ENCODE measurements at places on chromosomes 2 and 18.

GRCh38 chr2:88053934-88054781 lies 1.4 kb downstream of the KRCC1 start:
- DNase-seq: peak; percentile 50

DNA sequence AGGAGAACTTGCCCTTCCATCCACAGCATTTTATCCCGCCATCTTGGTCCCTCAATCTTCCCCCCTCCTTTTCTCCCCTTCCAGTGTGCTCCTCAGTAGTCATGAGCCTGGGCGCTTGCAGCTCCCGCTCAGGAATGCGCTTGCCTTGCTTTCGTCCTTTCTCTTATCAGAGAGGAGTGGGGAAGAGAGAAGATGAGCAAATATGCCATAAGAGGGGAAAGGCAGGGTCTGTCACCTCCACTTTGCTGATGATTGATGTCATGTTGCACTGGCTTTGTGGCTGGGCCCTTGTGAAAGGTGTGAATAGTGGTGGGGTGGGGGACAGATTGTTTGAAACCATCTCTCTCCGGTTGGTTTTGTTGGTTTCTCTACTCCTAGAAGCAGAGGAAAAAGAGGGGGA lies 569.3 kb downstream of the TNS1 start:
- DNase-seq: peak; percentile 59

DNA sequence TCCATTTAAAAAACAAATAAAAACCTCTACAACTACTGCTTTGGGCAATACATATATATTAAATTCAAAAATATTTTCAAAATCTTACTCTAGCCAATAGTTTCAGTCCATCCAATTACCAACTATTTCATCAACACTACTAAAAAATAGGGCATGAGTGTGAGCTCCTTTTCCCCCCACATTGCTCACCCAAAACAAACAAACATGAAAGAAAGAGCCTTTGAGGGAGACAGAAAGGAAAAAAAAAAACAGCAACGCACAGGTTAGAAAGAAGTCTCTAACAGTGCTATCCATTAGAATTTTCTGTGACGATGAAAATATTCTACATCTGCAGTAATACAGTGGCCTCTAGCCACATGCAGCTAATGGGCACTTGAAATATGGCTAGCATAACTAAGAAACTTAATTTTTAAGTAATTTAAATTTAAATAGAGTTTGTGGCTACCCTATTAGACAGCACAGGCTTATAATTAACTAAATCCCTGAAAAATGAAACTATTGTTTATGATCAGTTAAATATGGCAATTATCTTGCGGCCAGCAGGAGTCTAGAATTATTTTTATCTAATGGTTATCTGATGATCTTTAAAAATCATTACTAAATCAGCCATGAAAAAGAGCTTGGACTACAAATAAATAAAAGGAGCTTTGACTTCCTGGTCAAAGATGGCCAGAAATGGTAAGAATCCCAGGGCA lies 59.2 kb downstream of the RBMS1 start:
- DNase-seq: no peak

DNA sequence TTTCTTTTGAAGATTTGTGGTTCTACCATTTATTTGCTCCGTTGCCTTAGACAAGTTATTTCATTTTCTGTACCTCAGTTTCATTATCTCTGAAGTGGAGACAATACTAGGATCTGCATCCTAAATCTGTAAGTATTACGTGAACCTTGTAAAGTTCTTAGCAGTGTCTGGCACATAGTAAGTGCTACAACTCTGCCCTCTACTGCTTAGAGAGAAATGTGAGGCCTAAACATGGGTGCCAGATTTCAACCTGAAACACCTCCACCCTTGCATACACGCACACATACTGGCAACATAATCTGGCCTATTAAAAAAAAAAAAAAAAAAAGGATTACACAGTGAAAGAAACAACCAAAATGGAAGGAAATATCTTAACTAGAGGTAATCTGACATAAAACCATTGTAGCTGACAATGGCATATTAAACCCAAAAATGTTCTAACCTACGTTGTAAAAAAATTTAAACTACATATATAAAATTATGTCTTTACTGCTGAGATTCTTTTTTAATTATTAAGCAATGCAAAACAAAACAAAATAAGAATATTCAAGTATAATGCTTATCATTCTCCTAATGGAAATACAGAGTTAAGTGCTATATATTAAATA lies 132.6 kb downstream of the MAP2 start:
- no peak for DNase-seq

DNA sequence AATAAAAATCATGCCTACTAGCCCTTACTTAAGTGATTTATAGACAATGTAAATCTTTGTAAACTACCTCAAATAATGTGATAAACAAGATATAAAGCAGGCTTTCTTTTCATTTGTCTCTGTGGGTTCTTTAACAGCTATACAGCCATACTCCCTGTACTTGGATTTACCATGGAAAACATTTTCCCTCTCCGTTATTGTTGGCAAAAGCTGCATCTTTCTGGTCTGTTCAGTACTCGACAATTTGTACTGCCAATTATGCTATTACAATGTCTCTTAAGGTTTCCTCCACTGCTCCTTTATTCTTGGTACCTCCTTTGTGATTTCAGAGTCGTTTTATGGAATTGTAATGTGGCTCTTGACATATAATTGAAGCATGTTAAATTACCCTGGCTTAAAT lies 426.3 kb upstream of the PKDCC start:
- DNase-seq: no peak

DNA sequence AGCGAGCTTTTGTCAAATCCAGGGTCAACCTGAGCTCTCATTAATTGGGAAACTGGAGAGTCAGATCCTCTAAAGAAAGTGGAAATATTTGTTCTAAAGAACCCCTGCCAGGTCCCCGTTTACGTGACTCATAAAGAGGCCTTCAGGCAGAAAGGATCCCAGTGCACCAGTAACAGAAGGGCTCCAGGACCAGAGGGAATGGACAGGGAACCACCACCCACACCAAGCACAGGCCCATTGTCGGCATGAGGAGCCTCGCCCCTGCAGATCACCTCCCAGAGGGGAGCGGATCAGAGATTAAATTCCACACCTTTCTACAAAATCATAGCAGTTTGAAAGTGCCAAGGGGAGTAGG lies 16.4 kb upstream of the C1QL2 start:
- no peak for DNase-seq

DNA sequence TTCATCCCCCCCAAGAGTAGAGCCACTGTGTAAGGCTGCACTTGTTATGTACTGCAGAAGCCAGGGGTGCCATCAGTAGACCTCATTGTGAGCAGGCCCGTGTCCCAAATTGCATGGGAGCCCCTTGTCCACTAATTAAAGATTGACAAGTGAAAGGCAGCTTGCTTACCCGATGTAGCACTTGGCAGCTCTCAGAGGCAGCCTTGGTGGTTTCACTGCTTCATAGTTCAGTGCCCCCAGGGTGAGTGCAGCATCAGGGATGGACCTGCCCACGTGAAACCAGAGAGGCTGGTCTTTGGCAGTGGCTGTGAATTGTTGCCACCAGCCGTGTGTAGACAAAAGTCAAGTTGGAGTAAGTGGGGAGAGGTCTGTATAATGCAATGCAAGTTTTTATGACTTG lies 13.3 kb downstream of the TUBB6 start:
- DNase-seq: no peak

DNA sequence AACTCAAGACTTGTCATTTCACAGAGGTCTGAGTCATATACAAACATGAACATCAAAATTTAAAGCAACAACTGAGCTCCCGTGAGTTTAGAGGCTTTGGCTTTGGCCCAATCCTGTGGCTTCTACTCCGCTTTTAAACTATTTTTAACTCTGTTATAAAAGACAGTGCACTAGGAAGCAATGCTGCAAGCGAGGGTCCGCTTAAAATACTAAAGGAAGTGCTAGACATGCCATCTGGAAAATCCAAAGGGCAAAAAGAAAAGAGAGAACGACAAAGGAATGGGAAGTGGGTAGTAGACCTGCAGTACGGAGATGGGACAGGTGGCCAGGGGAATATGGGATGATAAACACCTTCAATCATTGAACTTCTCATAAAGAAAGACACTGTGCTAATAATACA lies 37.4 kb upstream of the MYT1L start:
- DNase-seq: no peak

DNA sequence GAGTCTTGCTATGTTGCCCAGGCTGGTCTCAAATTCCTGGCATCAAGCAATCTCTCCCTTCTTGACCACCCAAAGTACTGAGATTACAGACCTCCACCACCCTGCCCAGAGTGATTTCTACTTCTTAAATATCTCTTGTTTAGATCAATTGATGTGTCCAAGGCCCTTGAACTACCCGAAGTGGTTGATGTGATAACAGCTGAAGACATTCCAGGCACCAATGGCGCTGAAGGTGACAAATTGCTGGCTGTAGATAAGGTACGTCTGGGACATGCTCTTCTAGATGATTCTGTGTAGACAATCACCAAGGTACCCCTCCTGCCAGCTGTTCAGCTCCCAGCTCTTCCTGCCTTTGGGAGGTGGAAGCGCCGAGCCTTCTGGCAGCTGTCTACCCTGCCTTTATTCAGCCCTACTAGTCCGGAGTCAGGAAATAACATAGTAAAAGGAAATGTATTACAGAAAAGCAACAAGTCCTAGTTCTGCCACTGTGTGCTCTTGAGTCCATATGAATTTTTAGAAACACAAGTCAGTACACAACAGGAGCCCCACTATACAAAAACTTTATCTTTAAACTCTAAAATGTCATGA lies 61.3 kb upstream of the BZW1 start:
- no peak for DNase-seq

- no peak for DNase-seq
Measured at GRCh38 chr2:239349453-239350135, 51.2 kb downstream of the HDAC4 start.

DNA sequence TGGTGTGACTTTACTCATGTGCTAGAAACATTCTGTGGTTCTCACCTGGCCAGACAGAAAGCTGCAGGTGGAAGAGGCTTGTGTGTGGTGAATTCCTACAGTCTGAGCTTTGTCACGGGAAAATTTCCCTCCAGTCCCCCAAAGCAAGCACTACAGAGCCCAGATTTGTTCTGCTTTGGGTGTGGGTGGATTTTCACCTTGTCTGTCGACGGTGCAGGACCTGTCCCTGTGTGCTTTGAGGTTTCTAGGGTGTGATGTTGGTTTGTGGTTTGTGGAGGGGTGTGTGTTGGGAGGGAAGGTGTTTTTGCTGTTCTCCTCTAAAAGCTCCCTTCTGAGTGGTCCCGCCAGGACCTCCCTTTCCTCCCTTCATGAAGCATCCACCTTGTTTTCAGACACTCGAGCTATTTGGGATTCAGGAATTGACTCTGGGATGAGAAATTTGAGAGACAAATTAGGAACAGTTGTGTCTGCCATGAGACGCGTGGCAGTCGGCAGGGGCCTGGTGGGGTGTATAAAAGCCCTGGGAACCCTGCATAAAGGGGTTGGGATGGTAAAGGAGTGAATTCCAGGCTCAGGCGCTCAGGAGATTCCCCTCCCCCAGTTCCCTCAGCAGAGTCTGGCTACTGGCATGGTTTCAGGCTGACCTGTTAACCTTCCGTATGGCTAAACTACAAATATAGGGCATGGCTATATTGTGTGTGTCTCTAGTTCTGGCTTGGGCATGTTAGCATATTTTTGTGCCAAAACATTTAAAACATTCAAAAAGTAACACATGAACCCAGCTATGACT lies 65.5 kb downstream of the DGKD start:
- DNase-seq: no peak

DNA sequence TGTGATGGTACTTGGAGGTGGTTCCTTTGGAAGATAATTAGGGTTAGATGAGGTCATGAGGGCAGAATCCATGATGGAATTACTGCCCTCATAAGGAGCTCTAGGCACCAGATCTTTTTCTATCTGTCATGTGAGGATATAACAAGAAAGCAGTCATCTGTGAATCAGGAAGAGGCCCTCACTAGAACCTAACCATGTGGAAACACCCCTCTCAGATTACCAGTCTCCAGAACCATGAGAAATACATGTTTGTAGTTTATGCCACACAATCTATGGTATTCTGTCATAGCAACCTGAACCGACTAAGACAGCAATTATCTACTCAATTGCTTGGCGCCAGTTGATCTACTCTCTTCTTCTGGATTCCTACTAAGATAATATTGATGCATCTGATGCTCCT lies 2.4 kb upstream of the SERPINB10 start:
- no peak for DNase-seq

DNA sequence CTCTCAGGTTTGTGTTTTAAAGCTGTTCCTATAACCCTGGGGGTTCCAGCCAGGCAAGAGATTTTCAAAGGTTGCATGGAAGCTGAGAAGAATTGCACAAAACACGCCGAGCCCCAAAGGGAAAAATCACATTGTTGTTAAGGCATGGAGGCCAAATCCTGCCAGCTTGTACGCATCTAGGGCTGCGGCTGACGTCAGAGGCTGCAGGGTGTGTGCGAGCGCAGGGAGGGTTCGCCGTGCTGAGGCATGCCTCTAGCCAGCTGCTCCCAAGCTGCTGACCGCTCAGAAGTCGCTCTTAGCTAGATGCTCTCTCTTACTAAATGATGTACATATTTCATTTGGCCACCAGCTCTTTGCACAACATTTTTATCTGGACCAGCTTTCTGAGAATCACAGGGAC lies 191.8 kb downstream of the LPIN1 start:
- DNase-seq: no peak

Data from large intestine (tissue), 12 donors.